ENCODE measurements at places on chromosomes 7 and 10.

GRCh38 chr7:155310425-155311114 lies 12.9 kb downstream of the INSIG1 start:
- DNase-seq = no peak

GRCh38 chr7:28432105-28432504 lies 19.8 kb downstream of the CREB5 start:
- DNase-seq = no peak

GRCh38 chr7:56250135-56250534 lies 133.9 kb upstream of the NUPR2 start:
- no peak for DNase-seq

DNA sequence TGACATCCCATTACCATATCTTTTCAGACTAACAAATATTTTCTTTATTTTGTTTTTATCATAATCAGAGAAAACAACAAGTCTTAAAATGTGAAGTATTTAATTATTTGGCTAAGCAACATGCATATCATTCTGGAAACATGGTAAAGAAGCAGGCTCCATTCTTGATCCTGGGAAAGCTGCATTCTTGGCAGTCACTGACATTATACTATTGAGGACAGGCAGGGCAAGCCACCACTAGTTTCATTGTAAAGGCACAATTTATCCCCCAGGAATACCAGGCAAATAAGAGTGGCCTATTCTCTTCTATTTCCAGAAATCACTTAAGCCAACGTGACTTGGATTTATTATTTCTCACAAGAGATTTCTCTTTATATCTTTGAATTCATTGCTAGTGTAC lies 153.8 kb upstream of the AKR1E2 start:
- no peak for DNase-seq

All from brain microvascular endothelial cell (primary cell).